ENCODE measurements at places on chromosomes 5 and 9. TPM values are rescaled to one million over a fixed set of nuclear protein-coding genes. Genes with fewer than 3 reads are reported as not detected.

- no peak overlapping the region for H3K27ac ChIP-seq
- H3K4me1 ChIP-seq, result no peaks in the 10 kb centered on the region
- H3K36me3 ChIP-seq, result peaks cover 34% of the 10 kb centered on the region
- no peak overlapping the region for H3K4me3 ChIP-seq
- DNase-seq, result no peak
Observed at GRCh38 chr9:385818-386398, 171.2 kb downstream of the DOCK8 start.

The OCLN gene
- 1.9 TPM for total RNA-seq

The PROP1 gene
- not detected for total RNA-seq

- H3K27me3 ChIP-seq, result no peaks in the 10 kb centered on the region
- no peak overlapping the region for H3K4me3 ChIP-seq
- H3K27ac ChIP-seq, result no peak overlapping the region
- no peak for DNase-seq
Observed at GRCh38 chr5:15106530-15107283, 235.1 kb upstream of the ANKH start.

DNA sequence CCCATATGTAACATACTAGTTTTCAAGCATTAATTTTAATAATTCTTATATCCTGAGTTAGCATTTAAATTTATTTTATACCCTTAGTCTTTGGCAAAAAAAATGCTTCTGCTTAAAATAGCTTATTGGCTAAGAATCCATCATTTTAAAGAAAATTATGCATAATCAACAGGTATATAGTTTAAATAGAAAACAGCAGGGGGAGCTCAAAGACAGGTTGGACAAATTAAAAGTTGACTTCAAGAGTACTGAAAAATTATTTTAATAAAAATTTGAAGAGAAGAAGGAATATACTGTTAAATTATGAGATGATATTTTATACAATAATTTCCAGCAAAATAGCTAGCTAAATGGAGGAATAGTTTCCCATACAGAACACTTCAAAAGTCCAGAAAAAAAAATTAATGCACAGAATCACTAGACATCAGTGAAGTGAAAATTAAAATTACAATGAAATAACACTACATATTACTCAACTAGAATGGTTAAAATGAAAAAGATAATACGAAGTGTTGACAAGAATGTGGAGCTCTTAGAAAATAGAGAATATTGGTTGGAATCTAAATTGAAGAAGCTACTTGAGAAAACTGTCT is 387.1 kb downstream of the PDE4D start:
- H3K27ac ChIP-seq, result no peak overlapping the region
- H3K4me1 ChIP-seq, result no peaks in the 10 kb centered on the region
- no peak overlapping the region for H3K4me3 ChIP-seq
- H3K36me3 ChIP-seq, result no peaks in the 10 kb centered on the region
- H3K27me3 ChIP-seq, result no peaks in the 10 kb centered on the region

The SHC3 gene
- 2.8 TPM for total RNA-seq

The CDC25C gene
- total RNA-seq, result not detected

- H3K4me3 ChIP-seq, result no peak overlapping the region
- no peaks in the 10 kb centered on the region for H3K27me3 ChIP-seq
- H3K27ac ChIP-seq, result no peak overlapping the region
Observed at GRCh38 chr5:22316294-22316693, 536.9 kb downstream of the CDH12 start.

The ZFP2 gene
- 2.3 TPM for total RNA-seq
